ENCODE measurements at places on chromosomes 16 and 17. TPM values are rescaled to one million over a fixed set of nuclear protein-coding genes. Genes with fewer than 3 reads are reported as not detected.
A peak's percentile ranks its signal among the peaks of the same experiment; 100 is the strongest.

DNA sequence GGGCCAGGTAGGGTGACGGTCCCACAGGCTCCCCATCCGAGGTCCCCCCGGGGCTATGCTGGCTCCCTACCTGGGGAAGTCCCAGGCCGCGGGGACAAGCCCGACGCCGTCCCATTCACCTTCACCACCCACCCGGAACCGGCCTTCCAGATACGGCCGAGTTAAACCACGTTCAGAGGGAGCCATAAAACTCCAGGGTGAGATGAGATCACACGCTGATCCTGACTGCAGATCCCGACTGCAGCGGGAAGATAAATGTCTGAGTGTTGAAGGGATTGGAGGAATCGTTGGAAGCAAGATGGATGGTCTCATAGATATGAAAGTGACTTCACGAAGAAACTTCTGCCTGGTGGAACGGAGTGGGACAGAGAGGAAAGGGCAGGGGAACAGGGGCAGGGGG is 13.6 kb upstream of the C1QTNF8 start:
- no peak for DNase-seq

- DNase-seq, result no peak
These were observed 10.6 kb downstream of the RAB40B start for GRCh38 chr17:82687871-82688270.

DNA sequence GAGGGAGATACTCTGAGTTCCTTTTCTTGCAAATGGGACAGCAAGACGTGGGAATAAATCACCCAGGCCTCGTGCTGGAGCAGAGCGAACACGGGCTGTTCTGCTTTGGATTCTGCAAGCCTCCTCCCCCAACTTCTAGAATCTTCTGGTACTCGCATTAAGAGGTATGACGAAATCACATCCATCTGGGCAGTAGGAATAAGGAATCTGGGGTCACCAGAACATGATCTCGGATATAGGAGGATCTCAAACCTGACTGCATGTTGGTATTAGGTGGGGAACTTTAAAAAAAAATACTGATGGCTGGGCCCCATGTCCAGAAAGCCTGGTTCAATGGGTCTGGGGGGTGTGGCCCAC is 49.8 kb upstream of the USP7 start:
- no peak for DNase-seq

DNA sequence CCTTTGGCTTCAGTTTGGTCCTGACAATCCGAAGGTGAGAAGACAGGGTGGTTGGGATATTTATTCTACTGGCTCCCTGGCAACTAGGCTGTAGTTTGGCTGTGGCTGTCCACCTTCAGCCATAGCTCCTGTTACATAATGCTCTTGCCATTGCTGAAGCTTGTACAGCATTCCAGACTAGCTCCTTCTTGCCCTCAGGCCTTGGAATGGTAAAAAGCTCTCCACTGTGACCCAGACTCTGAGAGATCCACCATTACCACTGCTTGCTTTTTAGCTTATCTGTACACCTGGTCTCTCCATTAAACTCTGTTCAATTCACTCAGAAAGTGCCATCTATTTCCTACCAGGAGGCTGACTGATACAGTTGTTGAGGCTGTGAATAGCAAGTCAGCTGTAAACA is 231.8 kb upstream of the MON1B start:
- no peak for DNase-seq

DNA sequence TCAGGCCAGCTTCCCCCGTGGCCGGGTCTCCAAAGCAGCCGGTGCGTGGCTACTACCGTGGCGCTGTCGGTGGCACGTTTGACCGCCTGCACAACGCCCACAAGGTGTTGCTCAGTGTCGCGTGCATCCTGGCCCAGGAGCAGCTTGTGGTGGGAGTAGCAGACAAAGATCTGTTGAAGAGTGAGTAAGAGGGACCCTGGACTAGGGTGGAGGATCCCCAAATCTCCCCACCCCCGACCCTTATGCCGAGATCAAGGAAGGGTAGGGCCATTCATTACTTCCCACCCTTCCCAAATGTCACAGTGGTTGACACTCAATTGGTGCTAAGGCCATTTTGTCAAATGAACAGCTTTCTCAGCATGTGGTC is 1.2 kb downstream of the COASY start:
- DNase-seq, result no peak

DNA sequence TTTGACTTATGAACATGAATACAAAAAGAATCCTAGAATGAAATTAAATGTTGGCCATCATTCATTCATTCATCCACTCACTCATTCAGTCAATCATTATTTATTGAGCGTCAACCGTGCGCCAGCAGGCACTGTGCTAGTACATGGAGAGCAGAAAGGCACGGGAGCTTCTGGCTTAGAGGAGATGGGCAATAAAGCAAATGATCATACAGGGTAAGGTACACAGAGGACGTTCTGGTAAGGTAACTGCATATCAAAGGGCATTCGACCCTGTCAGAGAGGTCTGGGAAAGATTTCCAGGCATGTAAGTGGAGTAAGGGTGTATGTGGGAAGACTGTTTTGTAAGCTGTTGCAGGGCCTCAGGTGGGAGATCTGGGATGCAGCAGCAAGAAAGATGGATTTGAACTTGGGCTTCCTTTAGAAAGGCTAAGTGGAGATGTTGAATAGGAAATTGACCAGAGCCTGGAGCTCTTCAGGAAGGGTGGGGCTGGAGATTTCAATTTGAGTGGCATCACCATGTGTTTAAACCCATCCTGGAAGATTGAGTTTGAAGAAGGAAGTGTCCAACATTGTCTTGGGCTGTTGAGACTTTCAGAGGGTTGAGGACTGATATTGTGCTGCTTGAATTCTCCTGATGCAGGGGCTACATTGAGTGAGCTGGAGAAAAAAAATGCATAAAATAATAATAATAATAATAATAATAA is 2.8 kb upstream of the MSI2 start:
- DNase-seq, result no peak

- no peak for DNase-seq
These were observed 9.8 kb downstream of the TMEM208 start for GRCh38 chr16:67236563-67237395.

DNA sequence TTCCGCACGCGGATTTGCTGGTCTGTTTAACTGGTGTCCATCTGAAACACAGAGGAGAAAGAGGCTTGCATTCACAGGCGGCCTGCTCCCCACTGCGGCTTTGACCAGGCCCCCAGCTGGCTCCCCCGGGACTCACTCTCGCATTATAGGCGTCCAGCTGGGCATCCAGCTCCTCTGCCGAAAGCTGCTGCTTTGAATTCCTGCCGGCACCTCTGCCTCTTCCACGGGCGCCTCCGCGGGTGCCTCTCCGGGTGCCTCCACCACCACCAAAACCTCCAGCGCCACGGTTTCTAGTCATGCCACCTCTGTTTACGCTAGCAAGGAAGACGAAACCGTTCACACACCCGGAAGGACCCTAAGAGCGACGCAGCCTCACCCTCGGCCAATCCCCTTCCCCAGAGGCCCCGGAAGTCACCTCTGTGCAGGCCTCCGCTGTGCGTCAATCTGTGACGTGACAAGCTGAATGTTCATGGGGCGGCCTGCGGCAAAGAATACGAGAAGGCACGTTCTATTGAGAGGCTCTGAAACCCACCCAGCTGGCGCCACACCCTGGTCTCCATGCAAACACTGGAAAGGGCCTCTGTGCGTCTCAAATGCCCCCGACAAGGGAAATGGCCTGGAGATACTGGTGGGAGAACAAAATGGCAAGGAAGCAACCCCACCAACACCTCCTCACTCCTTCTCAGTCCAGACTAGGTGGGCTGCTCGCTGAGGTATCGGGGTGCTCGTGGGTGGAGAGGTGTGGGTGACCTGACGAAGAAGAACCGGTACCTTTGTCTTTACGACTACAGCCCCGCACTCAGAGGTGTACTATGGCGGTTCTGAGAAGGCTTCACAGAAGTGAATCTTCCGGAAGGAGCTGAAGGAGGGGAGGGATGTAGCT is 3.0 kb downstream of the ALYREF start:
- no peak for DNase-seq

GRCh38 chr17:45924332-45924820 is 30.0 kb downstream of the MAPT start:
- DNase-seq, result no peak

GRCh38 chr16:23771027-23771426 is 16.2 kb downstream of the CHP2 start:
- no peak for DNase-seq

- no peak for DNase-seq
These were observed 65.7 kb downstream of the MARF1 start for GRCh38 chr16:15576960-15577958.

- no peak for DNase-seq
These were observed 2.0 kb downstream of the TMUB2 start for GRCh38 chr17:44188576-44189403.

DNA sequence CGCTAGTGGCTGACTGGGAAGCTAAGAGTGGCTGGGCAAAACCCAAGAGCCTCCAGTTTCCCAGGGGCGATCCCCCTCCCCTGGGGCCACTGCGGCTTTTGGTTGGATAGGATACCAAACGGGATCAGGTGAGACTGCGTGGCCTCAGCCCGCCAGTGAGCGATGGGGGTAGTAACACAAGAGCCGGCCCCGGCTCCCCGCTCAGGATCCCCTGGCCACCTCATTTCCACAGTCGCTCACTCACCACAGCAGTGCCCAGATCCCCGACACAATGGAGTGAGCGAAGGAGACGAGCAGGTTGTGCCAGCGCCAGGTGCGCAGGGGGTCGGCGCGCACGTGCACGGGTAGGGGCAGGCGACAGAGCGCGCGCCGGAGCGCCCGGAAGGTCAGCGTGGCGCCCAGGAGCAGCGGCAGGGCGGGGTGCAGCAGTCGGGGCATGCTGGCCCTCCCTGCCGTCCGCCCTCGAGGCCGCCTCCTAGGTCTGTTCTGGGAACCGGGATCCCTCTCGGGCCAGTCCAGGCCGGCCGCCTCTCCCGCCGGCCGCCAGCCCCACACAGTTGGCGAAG is 290 bp downstream of the TLCD1 start:
- DNase-seq, result peak; percentile 68

DNA sequence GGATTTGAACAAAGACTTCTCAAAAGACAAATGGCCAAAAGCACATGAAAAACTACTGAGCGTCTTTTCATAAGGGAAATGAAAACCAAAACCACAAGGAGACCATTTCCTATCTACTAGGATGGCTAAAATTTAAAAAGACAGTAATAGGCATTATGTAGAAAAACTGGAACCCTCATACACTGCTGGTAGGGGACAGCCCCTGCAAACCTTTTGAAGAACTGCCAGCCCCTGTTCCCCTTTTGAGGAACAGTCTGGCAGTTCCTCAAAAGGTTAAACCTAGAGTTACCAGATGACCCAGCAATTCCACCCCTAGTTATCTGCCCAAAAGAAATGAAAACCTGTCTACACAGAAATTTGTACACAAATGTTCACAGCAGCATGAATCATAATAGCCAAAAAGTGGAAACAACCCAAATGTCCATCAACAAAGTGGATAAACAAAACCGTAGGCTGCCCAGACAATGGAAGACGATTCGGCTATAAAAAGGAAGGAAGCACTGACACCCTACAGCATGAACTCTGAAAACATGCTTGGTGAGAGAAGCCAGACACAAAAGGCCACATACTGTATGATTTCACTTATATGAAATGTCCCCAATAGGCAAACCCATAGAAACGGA is 22.9 kb downstream of the CDIP1 start:
- DNase-seq, result no peak

The CUEDC1 gene
- total RNA-seq, result 35.8 TPM

The VPS25 gene
- 17.8 TPM for total RNA-seq

The C17orf50 gene
- not detected for total RNA-seq

The SLFN14 gene
- total RNA-seq, result not detected

The PDILT gene
- total RNA-seq, result not detected

The FOXL1 gene
- total RNA-seq, result not detected

The TNFRSF17 gene
- total RNA-seq, result not detected
